ENCODE measurements at places on chromosomes 3 and 15.
A peak's percentile ranks its signal among the peaks of the same experiment; 100 is the strongest.

DNA sequence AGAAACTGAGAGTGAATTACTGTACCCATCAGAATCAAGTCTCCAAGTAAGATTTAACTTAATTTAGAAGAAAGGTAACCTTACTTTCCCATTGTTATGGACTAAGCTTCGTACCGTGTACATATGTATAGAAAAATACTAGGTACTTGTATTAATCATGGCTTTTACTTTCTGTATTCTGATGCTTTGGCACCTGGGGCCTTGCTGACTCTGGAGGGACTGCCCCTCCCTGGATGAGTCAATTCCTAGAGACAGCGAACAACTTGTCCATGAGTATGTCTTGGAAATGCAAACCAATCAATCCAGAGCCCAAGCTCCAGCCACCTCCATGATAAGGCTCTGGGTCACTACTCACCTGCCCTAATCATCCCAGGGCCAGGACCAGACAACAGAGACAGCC, 50.0 kb upstream of the DGKG start:
- no peak for DNase-seq

- peak; percentile 23 for DNase-seq
Observed at GRCh38 chr15:68407141-68407885, 24.6 kb downstream of the ITGA11 start.

DNA sequence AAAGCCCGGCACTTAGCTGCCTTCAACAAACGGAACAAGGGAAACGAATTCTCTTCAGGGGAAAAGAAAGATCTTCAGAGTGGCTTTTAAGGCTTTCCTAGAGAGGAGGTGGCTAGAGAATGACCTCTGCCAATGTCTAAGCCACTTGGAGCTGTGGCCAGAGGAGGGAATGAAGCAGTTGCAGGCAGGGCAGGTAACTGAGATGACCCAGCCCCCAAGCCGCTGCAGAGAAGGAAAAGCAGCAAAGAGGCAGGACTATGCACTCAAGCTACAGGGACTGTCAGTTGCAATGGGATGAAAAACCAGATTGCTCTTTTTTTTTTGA, 113.5 kb downstream of the SEC22A start:
- no peak for DNase-seq

DNA sequence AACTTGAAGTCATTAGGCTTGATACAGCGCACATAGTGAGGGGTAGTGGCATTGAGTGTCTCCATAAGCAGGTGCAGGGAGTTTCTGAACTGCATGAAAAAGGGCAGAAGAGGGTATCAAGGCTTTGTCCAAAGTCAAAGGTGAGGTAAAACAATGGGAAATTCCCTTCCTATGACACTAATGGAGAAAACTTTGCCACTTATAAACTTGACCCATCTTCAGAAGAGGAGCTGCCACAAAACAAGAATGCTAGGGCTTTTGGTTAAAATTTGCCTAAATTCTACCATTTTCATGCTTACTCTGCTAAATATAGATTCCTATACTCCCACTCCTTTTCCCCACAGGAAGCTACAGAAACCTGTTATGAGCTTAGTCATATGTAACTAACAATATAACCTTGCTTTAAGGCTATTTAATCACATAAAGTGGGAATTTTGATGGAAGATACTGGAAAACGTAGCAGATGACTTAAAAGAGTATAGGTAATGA, 87.5 kb upstream of the MYO5C start:
- no peak for DNase-seq

GRCh38 chr3:31091748-31092147, 197.3 kb upstream of the GADL1 start:
- no peak for DNase-seq

- DNase-seq, result no peak
Observed at GRCh38 chr3:72597756-72598195, 250.5 kb downstream of the SHQ1 start.

DNA sequence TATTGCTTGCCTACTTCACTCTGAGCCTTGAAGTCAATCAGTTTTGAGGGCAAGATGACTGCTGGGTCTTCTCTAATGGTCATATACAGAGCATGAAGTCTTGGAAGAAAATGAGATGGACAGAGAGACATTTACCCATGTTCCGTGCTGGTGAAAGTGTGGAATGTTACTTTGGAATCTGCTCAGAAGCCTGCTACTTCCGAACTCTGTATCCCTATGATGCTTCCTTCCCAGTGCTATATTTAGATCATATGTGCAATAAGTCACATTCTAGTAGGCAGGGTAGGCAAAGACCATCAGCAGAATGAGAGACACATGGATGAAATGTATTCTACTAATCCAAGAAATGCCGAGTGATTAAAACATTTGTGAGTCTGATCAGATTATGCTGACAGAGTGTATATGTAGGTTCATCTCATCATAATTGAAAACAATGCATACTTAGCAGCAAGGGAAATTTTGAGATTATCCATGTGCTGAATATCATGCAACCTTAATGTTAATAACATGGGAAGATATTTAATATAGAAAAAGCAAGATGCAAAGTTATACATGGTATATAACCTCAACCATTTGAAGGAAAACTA, 60.5 kb downstream of the RAB7A start:
- no peak for DNase-seq

DNA sequence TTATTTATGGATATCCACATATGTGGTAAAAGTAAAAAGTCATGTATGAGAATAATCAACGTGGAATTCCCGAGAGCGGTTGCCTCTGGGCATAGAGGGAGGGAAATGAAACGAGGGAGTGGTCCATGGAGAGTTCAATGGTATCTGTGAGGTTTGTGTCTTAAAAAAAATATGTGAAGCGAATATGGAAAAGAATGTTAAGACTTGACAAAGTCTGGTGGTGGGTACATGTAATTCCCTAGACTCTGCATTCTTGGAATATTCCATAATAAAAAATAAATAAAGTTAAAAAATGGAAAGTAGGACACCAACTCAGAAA, 28.4 kb downstream of the FAM43A start:
- no peak for DNase-seq

- DNase-seq, result no peak
Observed at GRCh38 chr15:57865294-57865693, 158.8 kb downstream of the POLR2M start.

- no peak for DNase-seq
Observed at GRCh38 chr15:34883633-34884032, 85.9 kb downstream of the AQR start.

DNA sequence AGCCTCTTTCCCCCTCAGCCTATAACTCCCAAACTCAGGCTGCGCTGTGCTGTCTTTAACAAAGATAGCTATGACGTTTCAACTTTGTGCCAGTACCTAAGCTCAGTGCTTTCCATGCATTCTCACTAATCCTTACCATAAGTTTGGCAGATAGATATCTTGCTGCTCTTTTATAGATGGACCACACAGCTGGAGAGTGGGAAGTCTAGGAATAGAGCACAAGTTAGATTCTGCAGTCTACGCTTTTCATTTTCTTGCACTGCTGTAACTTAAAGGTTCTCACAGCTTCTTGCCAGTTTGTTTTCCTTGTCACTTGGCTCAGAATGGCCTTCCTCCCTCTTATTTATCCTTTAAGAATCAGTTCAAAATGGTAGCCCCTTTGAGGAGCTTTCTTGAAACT, 468.8 kb downstream of the CNTN4 start:
- DNase-seq, result no peak

DNA sequence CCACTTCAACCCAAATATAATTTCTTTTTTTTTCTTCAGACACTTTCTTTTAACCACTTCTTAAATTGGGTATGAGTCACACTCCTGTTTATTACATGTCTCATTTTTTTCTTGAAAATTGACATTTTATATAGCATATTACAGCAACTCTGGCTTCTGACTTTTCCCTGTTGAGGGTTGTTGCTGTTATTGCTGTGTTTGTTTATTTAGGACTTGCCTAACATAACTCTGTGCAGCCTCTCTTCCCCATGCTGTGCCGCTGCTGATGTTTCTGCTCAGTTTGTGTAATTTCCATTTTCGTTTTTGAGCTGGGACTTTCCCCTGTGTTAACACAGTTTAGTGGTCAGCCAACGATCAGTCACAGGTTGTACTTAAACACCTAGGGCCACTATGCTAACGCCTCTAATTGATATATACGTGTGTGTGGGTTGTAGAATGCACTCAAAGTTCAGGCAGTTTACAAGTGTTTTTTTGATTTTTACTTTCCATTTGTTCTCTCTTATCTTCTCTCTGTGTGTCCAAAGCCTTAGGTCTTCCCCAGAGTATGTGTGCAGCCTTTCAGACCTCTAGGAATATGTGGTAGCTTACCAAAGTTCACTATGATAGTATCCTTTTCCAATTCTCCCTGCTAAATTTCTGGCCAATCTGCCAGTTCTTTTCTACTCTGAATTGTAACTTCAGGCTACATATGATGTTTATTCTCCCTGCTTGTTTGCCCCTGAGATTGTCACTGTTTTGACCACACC, 337.2 kb downstream of the ZBTB20 start:
- DNase-seq, result no peak

- peak; percentile 92 for DNase-seq
Observed at GRCh38 chr15:71136159-71136783, 21.0 kb downstream of the THSD4 start.

DNA sequence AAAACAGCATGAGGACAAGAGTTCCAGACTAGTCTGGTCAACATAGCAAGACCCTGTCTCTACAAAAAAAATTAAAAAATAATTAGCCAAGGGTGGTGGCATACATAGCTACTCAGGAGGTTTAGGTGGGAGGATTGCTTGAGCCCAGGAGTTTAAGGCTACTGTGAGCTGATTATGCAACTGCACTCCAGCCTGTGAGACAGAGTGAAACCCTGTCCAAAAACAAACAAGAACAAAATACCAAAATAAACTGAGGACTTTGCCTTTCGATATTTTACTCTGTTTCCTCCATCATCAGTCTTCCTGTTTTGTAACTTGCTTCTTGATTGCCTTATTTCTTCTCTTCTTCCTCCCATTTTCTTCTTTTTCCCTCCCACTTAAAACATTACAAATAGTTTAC, 504.4 kb downstream of the ROBO1 start:
- DNase-seq, result no peak

DNA sequence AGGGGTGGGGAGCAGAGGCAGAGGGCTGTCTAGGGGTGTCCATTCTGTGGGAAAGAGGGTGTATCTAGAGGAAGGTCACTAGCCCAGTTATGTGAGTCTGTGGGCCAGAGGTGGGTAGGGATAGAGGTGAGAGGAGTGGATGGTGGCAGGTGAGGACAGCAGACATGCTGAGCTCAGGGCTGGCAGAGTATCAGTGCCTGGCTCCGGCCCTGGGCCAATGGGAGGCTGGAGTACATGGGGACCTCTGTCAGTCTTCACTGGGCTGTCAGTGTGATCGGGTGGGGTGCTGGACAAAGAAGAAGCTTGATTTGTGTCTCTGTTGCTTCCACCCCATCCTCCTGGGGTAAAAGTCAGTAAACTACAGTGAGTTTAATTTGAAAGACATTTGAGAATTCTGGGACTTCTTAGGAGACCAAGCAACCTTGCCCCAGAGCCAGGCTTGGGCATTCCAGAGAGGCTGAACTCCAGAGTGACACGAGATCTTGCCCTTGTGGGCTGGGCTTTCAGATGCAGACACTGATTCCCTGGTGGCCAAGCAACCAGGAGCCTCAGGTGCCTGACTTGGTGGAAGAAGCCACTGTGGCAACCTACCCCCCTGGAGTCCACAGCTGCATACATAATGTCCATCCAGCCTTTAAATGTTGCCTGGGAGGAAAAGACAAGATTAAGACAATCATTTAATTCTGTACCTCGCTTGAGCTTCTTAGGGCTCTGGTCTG, 60.7 kb downstream of the EXOG start:
- peak; percentile 27 for DNase-seq

GRCh38 chr3:8734908-8735307, 1.3 kb downstream of the CAV3 start:
- DNase-seq, result no peak

DNA sequence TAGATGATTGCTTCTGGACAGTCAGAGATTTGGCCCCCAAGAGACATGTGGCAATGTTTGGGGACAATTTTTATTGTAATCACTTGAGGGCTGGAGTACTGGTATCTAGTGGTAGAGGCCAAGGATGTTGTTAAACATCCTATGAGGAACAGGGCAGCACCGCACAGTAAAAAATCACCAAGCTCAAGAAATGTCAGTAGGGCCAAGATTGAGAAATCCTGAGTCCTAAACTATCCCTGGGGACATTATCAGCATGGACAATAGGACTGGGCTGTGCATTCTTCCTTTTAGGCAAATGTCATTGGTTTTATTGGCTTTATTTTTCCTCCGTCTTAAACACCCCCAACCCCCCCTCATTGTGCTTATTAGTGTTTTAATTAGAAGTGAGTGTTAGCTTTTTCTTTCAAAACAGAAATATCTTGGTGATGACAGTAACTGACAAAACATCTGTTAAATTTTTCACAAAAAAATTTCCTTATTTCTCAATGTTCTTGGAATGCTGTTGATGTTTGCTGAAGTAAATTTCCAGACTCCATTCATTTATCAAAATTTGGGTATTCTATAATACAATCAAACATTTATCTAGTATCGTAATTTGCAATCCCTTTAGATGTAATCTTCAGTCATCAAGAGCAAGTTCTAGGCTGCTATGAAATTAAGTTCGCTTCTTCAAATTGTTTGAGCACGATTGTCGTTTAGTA, 944.4 kb downstream of the VGLL3 start:
- no peak for DNase-seq

DNA sequence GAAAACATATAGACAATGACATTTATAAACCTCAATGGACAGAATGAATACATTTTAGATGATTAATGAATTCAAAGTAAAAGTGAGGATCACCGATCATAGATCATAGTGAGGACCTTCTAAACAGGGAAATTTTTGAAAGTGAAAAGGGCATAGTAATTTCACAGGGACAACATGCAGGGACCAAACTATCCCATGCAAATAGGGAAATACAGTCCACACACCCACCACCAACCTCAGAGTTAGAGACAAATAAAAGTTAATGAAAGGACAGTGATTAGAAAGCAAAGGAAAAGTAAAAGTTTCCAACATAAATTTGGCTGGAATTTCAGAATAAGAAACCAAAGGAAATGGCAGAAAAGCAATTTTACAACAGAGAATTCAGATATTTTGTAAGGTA, 15.4 kb upstream of the CHRNA7 start:
- no peak for DNase-seq

DNA sequence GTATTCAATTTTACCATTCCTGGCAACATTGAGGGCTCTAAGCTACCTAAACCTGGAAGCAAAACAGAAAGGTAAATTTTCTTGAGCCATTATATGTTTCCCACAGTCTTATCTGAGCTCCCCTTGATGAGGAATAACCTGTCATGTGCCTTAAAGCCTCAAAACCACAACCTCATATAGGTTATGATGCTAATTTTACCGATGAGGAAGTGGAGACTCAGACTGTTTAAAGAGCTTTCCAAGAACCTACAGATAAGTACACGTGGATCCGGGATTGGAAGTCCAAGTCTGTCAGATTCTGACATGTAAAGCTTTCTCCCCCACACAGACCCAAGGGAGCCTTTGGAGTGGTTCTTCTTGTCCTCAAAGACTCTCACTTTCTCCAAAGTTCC, 140.5 kb downstream of the SEMA6D start:
- DNase-seq, result no peak

Measured in islet precursor cell (in vitro differentiated cells).